ENCODE measurements at places on chromosomes 12 and 14.

DNA sequence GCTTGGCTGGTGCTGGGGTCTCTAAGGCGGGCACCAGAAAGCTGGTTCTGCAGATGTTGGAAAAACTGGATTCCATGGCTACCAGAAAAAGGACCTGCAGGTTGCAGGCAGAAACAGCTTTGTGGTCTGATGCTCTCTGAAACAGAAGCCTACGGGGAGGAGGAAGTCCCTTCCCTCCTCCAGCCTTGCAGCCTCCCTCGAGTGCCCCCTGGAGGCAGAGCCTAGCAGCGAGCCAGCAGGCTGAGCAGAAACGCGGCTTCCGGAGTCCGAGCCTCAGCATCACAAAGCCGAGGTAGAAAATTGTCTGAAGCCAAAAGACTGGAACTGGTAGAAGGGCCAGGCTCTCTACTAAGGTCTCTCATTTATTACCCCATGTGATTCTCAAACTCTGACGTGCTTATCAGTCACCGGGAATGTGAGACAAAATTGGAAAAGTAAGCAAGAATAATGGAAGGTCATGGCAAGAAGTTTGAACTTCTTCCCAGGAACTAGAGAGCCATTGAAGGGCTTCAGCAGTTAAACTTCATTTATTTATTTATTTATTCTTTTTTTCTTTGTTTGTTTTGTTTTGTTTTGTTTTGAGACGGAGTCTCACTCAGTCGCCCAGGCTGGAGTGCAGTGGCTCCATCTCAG, 82.2 kb upstream of the CPSF6 start:
- DNase-seq: peak; percentile 93

DNA sequence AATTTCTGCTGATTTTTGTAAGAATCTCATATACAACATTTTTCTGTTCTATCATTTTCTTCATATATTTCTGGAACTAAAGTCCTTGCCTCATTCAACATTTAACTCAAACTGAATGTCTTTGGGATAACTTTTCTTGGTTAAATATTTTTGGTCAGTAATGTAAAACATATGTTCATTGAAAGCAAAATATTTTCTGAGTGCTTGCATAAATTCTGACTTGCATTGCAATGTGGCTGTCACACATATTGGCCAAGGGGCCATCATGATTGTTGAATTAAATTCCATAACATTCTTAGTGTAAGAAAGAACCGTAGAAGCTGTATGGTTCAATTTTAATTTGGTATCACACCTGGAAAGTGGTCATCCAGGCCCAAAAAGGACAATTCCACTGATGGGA, 369.4 kb downstream of the GALC start:
- DNase-seq: no peak

- DNase-seq: no peak
These were observed 54.8 kb downstream of the GOLGA5 start for GRCh38 chr14:92848887-92849286.

DNA sequence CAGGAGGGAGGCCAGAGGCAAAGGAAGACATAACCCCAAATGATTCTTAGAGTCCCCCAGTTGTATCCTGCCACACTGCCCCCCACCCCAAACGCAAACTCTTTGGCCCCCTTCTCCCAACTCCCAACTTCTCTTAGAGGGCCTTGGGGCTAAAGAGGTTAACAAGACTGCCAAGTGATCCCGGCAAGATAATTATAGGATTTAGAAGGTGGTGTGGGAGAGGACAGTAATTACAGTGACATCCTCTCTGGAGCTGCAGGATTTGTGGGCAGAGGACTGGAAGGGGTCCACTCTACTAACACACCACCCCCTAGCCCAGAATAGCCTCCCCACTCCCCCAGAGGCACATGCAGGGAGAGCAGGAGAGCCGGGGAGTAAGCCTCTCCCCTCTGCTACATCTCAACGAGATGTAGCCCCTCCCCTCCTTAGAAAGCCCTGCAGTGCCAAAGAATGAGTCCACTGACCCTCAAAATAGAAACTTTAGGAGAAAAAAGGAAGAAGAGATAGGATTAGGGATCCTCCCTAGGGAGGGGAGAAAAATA, 5.3 kb upstream of the GDF11 start:
- DNase-seq: no peak

DNA sequence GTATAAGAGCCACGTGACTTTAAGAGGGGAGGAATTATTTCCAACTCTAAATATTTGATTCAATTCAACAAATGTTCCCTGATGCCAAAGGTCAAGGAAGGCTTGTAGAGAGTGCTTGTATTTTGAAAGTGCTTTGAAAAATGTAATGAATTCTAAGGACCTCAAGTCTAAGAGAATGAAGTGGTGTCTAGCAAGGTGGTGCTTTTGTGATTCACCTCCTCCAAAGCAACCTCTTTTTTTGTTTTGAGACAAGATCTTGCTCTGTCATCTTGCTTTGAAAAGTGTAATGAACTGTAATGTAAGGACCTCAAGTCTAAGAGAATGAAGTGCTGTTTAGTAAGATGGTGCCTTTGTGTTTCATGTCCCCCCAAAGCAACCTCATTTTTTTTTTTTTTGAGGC, 13.7 kb downstream of the AK7 start:
- DNase-seq: no peak

GRCh38 chr14:37417833-37418232, 177.2 kb downstream of the FOXA1 start:
- no peak for DNase-seq

GRCh38 chr12:119019166-119019565, 37.8 kb downstream of the SRRM4 start:
- DNase-seq: no peak

DNA sequence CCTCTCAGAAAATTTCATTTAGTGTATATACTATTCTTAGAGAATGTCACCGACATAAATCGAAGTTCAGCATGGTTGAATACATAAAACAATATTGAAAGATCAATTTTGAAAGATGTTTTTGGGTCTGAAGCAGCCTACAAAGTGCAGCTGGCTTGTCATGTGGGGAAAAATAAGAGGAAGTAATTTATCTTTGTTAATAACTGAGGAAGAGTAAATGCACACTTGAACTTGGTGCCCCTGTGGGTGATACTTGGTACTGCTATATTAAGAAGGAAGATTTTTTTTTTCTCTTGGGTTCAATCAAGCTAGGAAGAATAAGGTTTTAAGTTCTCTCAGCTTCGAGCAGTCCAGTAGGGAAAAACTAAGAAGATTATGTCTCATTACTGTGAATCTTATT, 661.3 kb downstream of the RPL10L start:
- DNase-seq: peak; percentile 1

GRCh38 chr14:61877035-61877390, 114.8 kb downstream of the SNAPC1 start:
- DNase-seq: no peak

DNA sequence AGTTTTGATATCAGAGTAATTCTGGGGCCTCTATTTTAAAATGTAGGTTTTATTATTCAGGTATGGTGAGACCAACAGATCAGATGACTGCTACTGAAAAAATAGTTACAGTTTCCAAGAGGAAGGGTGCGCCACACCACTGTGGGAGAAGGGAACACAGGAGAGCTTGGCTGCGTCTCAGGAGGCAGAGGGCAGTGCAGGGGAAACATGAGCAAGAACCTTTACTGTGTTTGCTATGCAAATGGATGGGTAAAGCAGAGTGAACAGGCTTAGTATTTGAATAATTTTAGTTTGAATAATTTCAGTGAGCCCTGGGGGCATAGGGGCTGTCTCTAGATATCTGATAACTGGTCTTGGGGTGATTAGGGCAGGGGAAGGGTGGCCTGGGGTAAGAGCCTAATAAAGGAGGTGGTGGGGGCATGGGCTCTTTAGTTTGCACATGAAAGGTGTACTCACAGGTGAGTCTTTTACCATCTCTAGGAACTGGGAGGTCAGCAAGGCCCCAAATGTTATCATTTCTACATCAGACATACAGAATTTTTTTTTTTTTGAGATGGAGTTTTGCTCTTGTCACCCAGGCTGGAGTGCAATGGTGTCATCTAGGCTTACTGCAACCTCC, 196.8 kb upstream of the NEDD1 start:
- no peak for DNase-seq

- no peak for DNase-seq
These were observed 28.6 kb downstream of the TDG start for GRCh38 chr12:103994235-103994634.

- DNase-seq: no peak
These were observed 39.3 kb downstream of the BBS10 start for GRCh38 chr12:76308866-76309265.

- peak; percentile 96 for DNase-seq
These were observed 9.1 kb downstream of the NEMP1 start for GRCh38 chr12:57069523-57069922.

DNA sequence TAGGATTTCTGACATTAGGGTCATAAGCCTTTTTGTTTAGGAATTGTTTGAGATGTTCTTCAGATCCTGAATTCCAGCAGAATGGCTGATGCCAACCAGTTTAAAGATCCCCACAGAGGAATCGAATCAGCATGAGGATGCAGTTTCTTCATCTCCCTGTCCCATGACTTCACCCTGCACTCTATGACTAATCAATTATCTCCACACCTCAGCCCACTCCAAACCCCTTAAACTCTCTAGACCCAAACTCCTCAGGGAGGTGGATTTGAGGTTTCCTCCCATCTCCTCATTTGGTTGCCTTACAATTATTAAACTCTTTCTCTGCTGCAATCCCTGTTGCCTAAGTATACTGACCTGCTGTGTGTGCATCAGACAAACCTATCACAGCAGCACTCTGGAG, 86.5 kb upstream of the CRY1 start:
- DNase-seq: no peak

- DNase-seq: no peak
These were observed 39.1 kb upstream of the PAPLN start for GRCh38 chr14:73198253-73198652.

GRCh38 chr12:127650626-127651025, 616.3 kb upstream of the TMEM132C start:
- DNase-seq: no peak

- no peak for DNase-seq
These were observed 168.3 kb upstream of the SYT1 start for GRCh38 chr12:78696267-78696666.

Measured in choroid plexus epithelial cell (primary cell).